ENCODE measurements at places on chromosomes 1 and 21. TPM values are rescaled to one million over a fixed set of nuclear protein-coding genes. Genes with fewer than 3 reads are reported as not detected.

- no peaks in the 10 kb centered on the region for H3K27me3 ChIP-seq
- H3K36me3 ChIP-seq, result no peaks in the 10 kb centered on the region
- no peak for DNase-seq
- H3K4me3 ChIP-seq, result no peak overlapping the region
Measured at GRCh38 chr1:197663162-197663953, 111.9 kb downstream of the DENND1B start.

NPPA gene
- not detected for total RNA-seq

GOLPH3L gene
- 24.0 TPM for total RNA-seq

BRDT gene
- not detected for total RNA-seq

GRCh38 chr1:63878932-63879331 is 105.1 kb downstream of the ROR1 start:
- H3K27me3 ChIP-seq, result no peaks in the 10 kb centered on the region
- no peaks in the 10 kb centered on the region for H3K4me1 ChIP-seq
- H3K27ac ChIP-seq, result no peak overlapping the region
- DNase-seq, result no peak

ZNF670 gene
- total RNA-seq, result 1.1 TPM

GRCh38 chr21:26443291-26443690 is 129.8 kb downstream of the CYYR1 start:
- DNase-seq, result no peak
- H3K4me1 ChIP-seq, result no peaks in the 10 kb centered on the region
- no peak overlapping the region for H3K27ac ChIP-seq

LCK gene
- total RNA-seq, result 495 TPM

BGLAP gene
- 3.0 TPM for total RNA-seq

Data from activated CD4-positive, alpha-beta T cell treated with anti-CD3 and anti-CD28 coated beads, Interleukin-2, amount 10 ng/mL, durations not matched to agents 7 days and 5 days (primary cell).